ENCODE measurements at places on chromosomes 3 and 15.
A peak's percentile ranks its signal among the peaks of the same experiment; 100 is the strongest.

- DNase-seq: no peak
These were observed 32.0 kb downstream of the TAMM41 start for GRCh38 chr3:11814663-11815062.

DNA sequence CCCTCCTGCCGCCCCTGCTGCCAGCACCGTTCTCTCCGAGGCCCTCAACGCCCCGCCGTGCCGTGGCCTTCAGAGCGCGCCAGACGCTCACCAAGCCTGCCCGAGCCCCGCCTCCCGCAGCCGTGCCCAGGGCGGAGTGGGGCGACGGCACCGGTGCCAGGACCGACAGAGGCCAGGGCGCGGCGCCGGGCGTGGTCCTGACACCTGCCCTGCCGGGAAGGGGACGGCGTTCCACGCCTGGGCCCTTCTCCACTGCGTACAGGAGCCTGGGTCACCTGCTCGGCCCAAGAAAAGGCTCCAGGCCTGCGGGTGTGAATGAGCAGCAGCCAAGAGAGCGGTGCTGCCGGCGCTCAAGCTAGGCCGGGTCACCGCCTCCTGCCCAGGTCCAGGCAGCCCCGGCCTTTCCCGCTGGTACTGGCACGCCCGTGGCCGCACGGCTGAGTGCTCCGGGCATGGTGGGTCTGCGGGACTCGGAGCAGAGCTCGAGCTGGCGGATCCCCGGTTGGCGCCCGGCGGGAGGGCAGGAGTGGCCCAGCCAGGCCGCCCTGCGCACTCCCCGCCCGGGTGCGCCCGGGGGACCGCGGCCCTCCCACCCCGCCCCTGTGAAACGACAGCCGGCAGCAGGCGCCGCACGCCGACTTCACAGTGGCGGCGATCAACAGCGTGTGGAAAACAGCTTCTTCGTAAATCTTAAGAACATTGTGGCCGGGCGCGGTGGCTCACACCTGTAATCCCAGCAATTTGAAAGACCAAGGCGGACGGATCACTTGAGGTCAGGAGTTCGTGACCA, 4.2 kb downstream of the OCA2 start:
- DNase-seq: no peak

DNA sequence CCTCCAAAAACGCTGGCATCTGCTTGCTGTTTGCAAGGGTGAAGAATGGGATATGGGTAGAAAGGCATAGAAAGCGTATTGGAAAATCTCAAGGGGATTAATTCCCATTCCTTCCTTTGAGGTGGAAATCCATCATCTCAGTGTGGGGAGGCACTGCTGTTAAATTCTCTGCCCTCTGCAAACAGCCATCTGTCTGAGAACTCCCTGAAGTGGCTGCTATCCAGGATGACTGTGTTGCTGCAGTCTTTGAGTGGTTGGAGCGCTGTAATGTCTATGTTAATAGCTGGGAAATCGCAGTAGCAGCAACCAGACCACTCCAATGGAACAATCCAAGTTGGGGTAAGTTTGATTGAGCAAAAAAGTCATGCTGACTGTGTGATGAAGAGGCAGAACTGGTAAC, 625.9 kb downstream of the NLGN1 start:
- DNase-seq: no peak

- DNase-seq: no peak
These were observed 20.8 kb downstream of the TCF12 start for GRCh38 chr15:56939257-56939656.

DNA sequence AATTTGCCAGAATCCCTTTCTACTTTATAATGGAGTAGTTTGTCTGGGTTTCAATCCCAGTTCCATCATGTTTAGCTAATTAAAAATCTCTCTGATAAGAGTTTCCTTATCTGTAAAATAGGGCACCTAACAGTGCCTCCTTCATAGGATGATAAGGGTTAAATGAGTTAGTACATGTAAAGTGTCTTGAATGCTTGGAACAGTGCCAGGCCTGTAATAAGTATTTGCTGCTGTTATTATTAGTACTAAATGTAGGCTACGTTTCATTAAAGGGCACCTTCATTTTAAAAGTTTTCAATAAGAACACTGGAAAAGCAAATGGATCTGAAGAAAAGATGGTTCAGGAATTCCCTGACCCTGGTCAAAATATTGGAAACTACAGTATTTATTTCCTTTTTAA, 11.8 kb upstream of the SLC2A2 start:
- no peak for DNase-seq

DNA sequence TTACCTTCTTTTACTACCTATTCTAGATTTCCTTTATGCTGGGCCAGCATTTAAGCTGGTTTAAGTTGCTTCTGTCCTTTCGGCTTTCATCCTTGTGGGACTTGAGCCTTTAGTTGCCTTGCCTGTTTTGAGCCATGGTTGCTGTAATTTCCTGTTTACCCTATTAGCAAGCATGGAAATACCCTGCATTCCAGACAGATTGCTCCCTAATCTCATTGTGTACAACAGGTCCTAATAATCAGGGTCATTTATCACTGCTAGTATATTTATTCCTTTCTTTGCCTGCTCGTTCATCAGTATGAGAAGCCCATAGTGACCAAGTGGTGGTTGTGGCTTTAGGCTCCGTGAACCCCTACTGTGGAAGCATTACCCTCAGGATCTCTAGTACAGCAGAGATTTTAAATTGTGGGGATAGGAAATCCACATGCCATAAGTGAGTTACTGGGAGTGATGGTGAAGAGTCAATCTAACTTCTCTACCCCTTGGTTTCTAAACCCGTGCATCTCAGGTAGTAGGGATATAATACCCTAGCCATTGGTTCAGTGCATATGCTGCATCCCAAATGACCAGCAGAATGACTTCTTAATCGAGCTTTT, 31.9 kb downstream of the NCK1 start:
- DNase-seq: peak; percentile 18

- no peak for DNase-seq
These were observed 88.8 kb downstream of the CACNA1D start for GRCh38 chr3:53583161-53583690.

DNA sequence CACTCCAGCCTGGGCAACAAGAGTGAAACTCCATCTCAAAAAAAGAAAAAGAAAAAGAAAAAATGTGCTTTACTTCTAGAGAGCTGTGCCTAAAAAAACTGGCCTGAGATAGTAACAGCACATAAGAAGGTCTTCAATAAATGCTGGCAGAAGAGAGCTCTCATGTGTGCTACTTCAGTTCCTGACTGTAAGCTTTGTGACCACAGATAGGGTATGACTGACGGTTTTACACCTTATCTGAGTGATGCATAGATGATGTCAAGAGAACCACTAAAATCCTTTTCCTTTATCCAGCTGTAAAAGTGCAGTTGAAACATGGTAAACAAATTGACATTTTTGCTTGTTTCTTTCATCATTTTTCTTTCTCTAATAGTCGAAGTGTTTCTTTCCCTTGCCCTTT, 127.9 kb downstream of the C3orf70 start:
- no peak for DNase-seq

- DNase-seq: no peak
These were observed 26.2 kb downstream of the ATP13A3 start for GRCh38 chr3:194460566-194460965.

DNA sequence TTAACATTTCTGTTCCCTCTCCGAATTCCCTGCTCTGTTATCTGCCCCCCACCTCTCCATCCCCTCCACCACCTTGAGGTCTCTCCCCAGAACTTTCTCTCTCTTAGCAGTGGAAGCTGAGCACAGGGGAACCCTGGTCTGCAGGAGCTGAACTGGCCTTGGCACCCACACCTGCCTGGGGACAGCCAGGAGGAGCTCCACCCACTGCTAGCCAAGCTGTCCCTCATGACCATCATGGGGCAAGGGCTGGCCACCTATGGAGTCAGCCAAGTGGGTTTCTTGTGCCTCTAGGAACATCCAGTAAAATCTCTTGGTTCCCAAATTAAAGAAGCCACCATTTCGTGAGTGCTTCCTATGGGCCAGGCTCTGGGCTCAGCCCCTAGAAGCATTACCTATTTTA, 276.4 kb upstream of the TLE3 start:
- DNase-seq: no peak

DNA sequence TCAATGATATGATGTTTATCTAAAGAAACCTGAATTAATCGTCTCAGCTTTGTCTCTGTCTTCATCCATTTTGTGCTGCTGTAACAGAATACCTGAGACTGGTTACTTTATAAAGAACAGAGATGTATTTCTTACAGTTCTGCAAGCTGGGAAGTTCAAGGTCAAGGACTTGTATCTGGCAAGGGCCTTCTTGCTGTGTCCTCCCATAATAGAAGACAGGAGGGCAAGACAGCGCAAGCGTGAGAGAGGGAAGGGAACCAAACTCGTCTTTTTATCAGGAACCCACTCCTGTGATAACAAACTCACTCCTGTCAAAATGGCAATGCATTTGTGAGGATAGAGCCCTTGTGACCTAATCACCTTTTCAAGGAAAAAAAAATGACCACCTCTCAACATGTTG, 131.5 kb downstream of the GHSR start:
- DNase-seq: no peak

DNA sequence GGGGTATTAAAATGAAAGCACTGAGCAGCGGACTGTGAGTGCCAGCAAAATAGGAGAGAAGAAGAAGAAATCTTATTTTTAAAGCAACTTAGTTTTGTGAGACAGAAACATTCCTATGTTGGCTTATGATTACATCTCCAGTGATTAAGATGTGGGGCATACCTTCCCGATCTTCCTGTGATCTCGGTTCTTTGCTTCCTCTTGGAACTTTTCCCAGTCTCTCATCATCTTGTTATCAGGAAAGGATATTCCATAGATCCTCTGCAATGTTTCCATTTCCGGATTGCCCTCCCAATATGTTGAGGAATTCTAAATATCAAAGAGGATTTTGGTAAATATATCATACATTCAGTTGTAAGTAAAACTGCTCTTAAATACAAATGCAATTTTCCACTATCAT, 22.2 kb downstream of the TARS3 start:
- DNase-seq: no peak

DNA sequence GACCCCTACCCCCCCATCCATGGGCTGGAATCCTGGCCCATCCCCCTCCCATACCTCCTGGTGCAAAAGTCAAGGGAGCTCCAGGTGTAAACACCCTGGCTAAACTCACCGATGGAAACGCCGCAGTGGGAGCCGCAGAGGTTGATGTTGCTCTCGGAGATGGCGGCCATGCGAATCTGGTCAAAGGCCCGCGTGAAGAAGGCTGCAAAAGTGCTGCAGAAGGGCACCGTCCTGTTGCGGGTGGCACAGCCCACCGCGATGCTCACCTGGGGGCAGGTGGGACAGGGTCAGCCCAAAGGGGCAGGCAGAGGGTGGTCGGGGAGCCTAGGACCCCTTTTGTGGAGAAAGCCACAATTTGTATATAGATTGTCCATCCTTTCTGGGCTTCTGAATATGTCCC, 26.7 kb downstream of the TKT start:
- DNase-seq: no peak

DNA sequence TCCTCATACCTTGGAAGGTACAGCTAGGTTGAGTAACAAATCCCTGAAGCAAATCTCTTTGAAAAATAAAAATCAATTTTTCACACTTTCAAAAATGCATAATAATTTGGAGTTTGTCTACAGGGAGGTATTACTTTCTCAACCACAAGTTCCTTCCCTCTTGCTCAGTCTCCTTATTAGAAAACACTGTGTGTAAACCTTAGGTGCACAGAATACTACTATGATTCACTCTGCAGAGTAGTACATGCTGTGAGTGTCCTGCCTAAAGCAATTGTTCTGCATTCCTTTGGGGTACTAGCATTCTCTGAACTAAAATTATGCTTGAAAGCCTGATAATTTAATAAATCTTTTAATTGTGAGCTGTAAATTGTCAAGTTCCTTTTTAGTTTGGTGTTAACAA, 115.9 kb upstream of the EPHA3 start:
- no peak for DNase-seq

DNA sequence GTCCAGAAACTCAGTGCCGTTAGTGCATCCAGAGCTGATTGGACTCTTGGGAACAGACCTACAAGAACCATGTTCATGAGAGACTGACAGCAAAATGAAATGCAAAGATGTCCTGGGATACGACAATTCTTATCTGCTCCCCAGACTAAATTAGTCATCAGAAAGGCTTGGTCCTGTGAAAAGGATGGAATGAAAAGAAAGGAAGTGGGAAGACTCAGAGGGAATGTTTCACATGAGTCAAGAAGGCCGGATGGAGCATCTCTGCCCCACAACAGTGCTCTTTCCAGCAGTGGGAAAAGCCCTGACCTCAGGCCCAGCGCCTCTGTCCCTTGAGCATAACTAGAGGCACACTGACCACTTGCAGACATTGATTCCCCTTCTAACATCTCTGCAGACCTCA, 39.3 kb upstream of the UACA start:
- DNase-seq: peak; percentile 44

GRCh38 chr3:120093911-120094775, at the start of gene GSK3B:
TSS of gene GSK3B (minus strand) at chr3:120094447. CDS start at chr3:120093434, 1,013 bp downstream.
- peak; percentile 86 for DNase-seq

- DNase-seq: no peak
These were observed 24.1 kb downstream of the POMGNT2 start for GRCh38 chr3:43081796-43082195.

DNA sequence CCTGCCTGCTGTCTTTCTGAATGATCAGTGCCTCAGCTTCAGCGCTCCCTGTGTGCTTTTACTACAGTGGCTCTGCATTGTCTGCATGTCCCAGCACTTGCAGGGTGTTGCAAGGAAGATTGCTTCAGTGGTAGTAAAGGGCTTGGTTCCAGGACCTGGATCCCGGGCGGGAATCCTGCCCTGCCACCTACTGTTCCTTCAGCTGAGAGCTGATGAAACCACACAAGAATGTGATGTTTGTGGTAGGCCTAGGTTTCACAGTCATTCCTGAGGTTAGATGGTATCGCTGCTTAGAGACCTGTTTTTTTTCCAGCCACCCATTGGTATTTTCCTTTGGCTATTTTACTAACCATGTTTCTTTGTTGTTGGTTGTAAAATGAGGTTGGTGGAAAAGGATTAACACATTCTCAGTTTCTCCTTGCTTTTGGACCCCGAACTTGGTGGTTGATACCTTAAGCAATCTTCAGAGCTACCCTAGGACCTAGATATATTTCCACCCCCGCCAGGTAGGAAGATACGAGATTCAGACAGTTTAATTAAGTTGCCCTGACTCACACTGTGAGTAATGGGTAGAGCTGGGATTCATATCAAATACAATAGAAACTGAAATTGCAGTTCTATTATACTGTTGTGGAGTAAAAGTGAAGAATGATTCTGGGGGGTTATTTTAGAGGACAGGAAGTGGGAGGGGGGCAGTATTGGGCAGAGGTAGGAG, 11.4 kb downstream of the GPR87 start:
- DNase-seq: peak; percentile 61

DNA sequence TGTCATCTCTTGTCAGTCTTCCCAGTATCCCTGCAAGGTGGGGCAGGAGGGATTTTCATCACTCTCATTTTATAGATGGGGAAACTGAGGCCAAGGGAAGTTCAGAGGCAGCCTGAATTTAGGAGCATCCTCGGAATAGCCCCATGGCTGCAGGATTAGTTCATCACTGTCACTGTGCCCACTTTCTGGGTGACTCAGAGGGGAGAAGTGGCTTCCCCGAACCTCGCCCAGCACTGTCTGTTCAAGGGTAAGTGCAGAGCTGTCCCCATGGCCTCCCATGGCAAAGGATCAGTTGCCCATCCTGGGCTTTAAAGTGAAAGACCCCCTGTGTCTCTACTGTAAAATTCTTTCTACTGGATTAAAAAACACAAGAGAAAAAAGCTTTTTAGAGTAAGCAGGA, 60.0 kb upstream of the SEC13 start:
- DNase-seq: no peak

GRCh38 chr3:52277071-52277964, 1.1 kb downstream of the WDR82 start:
- DNase-seq: peak; percentile 34
